ENCODE measurements at places on chromosomes 16 and 17.

DNA sequence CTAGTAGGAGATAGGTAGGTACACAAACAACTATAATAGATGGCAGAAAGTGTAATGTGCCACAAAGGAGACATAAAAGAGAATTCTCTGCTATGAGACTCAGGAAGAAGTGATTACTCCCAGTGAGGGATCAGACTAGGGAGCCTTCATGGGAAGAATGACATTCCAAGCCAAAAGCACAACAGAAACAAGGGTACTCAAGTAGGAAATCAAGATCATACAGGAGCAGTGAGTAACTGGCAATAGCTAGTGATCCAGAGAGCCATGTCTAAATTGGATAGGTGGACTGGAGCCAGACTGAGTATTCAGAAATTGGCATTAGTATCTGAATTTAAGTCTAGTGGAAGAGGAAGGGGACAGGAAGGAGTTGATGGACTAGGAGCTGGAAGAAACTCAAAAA, 10.7 kb downstream of the RFFL start:
- no peak for DNase-seq

DNA sequence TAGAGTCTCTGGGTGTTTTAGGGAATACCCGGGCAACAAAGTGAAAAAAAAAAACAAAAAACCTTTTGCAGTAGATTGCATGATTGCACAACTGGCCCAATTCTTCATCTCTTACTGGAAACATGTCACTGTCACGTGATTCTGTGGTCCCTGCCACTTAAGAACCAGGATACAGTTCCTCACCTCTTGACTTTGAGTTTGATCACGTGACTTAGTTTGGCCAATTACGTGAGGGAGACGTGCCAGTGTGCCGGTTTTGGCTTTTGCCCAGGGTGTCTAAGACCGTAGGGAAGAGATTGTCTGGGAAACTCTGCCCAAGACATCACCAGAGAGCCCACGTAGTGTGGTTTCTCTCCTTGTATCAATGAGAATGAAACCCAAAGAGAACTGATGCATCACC, 88.7 kb downstream of the GRIN2A start:
- DNase-seq: no peak

DNA sequence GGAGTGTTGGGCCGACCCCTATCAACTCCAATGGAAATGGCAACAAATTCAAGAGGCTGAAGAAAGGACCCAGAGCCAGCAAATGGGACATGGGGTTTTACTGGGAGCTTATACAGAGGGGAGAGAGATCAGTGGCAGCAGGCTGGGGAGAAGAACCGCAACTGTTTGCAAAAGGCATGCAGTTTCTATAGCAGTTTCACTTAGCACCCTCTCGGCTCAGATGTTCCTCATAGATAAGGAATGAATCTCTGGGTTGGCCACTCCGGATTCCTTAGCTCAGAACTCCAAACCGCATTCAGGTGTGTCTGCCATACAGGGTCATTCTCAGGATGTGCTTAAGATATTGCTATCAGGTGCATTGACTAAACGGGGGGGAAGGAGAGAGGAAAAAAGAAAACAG, 71.1 kb upstream of the RPL38 start:
- no peak for DNase-seq

GRCh38 chr16:76639685-76640289, 362.6 kb downstream of the CNTNAP4 start:
- peak; percentile 4 for DNase-seq

GRCh38 chr17:47663912-47664623, 14.3 kb downstream of the KPNB1 start:
- DNase-seq: peak; percentile 68

GRCh38 chr17:72008236-72008876, 112.5 kb upstream of the SOX9 start:
- no peak for DNase-seq

- DNase-seq: no peak
These were observed 254.5 kb upstream of the CACNG5 start for GRCh38 chr17:66580184-66580955.
